ENCODE measurements at places on chromosomes 7 and 10.

- DNase-seq = no peak
Observed at GRCh38 chr7:100208911-100209408, 10.8 kb upstream of the PVRIG start.

DNA sequence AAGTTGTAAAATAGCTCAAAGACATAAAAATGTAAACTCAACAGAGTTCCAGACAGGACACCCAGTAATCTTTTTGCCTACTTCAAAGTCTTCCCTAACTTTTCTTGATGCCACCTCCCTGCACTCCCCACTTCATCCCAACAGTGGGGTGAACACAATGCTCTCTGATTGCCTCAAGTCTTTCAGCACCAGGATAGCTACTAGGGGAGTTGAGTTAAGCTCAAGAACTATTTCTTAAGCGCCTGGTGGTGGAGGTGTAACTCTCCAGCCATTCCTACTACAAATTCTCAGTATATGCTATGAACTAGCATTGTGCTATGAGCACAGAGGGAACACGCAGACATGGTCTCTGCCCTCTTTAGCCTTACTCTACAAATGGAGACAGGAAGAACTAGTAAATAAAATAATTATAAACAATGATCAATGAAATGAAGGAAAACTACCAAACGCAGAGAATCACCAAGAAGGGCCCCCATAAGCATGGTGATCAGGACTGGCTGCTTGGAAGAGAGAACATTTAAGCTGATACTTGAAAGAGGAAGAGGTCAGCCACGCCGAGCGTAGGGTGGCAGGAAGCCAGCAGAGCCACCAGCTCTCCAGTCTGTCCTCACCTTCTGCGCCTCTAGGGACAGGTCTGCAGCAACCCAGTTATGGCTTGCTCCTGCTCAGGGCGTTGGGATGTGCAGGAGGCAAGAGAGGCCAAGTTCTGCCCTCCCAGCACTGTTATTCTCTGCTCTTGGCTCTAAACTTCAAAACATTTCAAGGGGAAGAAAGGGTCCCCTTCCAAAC is 16.7 kb upstream of the FRA10AC1 start:
- no peak for DNase-seq

- DNase-seq = no peak
Observed at GRCh38 chr7:30896783-30897637, 14.6 kb upstream of the AQP1 start.

DNA sequence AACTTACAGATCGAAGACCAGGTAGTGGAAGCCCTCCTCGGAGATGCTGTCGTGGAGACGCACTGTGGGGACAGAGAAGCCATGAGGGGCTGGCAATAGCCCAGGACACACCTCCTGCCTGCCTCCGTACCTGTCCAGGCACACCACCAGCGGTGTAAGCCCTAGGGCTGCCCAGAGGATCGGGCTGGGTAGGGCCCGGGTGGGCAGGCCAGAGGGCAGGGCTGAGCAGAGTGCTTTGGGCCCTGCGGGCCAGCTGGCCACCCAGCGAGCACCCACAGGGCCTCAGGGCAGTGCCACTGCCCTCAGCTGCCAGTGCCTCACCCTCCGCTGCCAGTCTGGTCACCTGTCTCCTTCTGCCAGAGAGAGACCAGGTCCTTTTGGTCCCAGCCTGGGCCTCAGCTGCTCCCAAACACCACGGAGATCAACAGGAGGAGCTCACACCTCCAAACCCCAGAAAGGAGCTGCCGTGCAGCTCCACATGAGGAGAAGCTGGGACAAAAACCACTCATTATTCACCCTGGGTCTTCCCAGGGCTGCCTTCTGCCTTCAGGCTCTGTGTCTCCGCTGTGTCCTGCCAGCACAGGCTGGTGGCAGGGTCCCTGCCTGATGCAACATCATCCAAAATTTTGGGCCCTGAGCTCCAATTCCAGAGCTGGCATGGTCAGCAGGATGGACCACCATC is 58.2 kb downstream of the YKT6 start:
- no peak for DNase-seq

DNA sequence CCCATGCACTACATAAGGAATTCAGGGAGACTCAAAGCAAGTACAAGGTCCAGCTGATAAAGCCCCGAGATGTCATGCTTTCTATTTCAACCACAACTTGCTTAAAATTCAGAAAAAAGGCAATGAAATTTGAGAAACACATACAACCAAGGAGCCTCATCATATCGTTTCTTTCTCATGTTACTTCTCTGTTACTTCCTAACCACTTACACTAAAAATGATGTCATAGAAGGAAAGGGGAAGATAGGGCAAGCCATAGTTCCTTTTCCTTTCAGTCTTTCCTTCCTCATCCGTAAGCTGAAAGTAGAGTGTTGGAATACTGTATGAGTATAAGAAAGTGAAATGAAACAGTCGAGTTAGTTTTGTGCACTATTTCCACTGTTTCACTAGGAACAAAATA is 27.9 kb upstream of the CDK14 start:
- no peak for DNase-seq

GRCh38 chr7:101865031-101865430 is 47.6 kb downstream of the CUX1 start:
- no peak for DNase-seq

DNA sequence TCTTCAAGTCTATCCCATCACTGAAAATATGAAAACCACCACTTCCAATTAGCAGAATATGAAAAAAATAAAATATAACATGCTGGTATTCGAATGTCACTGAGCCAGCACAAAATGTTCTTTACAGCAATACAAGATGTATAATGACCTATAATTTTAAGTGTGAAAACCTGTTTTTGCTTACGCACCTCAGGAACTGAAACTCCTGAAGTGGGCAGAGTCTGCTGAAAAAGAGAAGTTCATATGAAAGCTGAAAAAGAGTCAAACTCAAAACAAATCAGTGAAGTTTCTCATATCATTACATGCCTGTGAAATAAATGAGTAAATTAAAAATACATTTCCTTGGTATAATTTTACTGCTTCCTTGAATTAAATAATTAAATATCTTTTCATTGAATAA is 272.5 kb downstream of the DGKB start:
- DNase-seq = no peak

- no peak for DNase-seq
Observed at GRCh38 chr10:95518455-95519452, 42.4 kb downstream of the SORBS1 start.

Data from activated CD8-positive, alpha-beta memory T cell treated with anti-CD3 and anti-CD28 coated beads, Interleukin-2, amount 50 U/mL, for 4 hours (primary cell).